Glomerular endothelial cell (primary cell): ENCODE measurements at places on chromosomes 7 and 10. TPM values are rescaled to one million over a fixed set of nuclear protein-coding genes. Genes with fewer than 3 reads are reported as not detected.

DNA sequence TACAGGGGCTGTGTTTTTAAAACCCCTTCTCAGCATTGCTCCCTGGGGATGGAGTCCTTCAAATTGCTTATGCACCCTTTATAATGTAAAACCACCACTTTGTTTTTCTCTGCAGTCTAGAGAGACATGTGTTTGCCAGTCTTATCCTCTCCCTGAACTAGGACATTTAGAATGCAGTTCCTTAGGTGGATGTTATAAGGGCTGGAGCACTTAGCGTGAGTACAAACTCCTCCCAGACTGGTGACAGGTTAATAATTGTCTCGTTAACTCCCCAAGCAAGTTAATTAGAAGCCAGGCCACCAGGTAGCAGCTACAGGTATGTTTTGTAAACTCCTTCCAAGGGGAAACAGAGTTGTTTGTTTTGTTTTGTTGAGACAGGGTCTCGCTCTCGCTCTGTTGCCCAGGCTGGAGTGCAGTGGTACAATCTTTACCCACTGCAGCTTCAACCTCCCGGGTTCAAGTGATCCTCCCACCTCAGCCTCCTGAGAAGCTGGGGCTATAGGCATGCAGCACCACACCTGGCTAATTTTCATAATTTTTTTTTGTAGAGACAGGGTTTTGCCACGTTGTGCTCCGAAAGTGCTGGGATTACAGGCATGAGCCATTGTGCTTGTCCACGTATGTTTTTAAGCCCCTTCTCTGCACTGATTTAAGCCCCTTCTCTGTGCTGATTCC lies 100.2 kb downstream of the FAM107B start:
- no peak for DNase-seq

- no peak for DNase-seq
Observed at GRCh38 chr7:20220921-20221547, 3.9 kb upstream of the MACC1 start.

DNA sequence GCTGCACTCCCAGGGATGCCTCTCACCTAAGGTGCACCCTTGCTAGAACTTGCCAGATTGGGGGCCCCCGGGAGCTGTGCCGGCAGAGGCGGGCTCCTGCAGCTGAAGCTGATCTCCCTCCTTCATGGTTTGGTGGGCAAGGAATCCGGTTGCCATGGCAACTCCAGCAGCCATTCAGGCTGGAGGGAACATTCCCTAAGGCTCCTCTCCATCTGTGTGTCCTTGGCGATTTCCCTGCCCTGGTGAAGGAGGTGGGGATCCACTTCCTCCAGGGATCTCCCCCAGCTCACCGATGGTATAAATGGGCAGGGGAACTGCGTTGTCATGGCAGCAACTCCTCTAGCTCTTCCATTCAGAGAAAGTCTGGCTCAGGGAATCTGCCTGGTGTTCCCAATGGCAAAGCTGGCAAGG lies 49.6 kb upstream of the GPR158 start:
- no peak for DNase-seq

GRCh38 chr10:132562177-132562915 lies 24.8 kb downstream of the INPP5A start:
- no peak for DNase-seq

DNA sequence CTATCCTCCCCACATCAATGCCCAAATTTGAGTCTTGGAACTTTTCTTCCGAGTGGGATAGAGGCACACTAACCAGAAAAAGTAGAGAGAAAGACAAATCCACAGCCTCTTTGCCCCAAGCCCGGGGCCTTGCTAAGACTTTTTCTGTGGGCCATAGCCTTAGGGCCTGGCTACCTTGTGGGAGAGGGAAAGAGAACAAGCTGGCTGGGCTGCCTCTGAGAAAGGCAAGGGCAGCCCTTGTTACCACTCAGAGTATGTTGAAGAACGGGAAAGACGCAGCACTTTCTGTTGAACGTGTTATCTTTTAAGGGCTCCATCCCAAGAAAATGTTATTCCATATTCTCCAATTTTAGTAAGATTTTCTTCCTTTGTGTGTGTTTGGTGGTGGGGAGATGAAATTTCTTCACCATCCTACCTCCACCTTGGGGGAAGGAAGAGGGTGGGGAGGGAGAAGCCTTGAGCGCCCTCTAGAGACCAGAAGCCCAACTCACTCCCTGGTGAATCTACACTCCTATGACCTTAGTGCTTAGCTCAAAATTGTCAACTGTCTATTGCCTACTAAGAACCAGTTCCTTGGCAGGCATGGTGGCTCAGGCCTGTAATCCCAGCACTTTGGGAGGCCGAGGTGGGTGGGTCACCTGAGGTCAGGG lies 3.9 kb upstream of the NRF1 start:
- DNase-seq: no peak

PTPRN2 gene
- 10.0 and 13.0 TPM in 2 replicates for total RNA-seq
